Natural killer cell treated with Interleukin-12 subunit alpha and Interleukin-12 subunit beta and Interleukin-15 and Interleukin-18, amount 100 ng/mL, for 72 hours (primary cell): ENCODE measurements at places on chromosomes 11 and 22. TPM values are rescaled to one million over a fixed set of nuclear protein-coding genes. Genes with fewer than 3 reads are reported as not detected.
A peak's percentile ranks its signal among the peaks of the same experiment; 100 is the strongest.

The GPR137 gene
- total RNA-seq: 62.7 TPM

DNA sequence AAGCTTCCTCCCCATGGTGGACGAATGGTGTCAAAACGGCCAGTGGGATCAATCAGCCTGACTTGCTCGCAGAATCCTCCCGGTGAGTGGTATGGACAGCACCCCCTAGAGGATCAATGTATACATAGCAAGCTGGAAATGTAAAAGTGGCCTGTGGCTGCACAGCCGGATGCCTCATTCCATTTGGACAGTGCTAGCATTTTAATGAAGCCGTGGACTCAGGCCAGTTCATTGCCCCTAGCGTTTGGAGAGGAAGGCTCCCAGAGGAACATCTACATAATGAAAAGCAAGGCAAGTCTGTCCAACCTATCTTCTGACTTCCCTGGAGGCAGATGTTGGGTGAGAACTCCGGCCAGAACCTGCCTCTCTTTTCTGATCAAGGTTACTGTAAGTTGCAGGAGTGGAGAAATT is 942.3 kb downstream of the NTM start:
- no peaks in the 10 kb centered on the region for H3K36me3 ChIP-seq
- no peak overlapping the region for H3K27ac ChIP-seq
- no peaks in the 10 kb centered on the region for H3K4me1 ChIP-seq
- DNase-seq: no peak
- no peaks in the 10 kb centered on the region for H3K27me3 ChIP-seq
- H3K4me3 ChIP-seq: no peak overlapping the region

GRCh38 chr11:86632499-86633269 is 39.7 kb downstream of the ME3 start:
- H3K4me1 ChIP-seq: peaks cover 25% of the 10 kb centered on the region
- DNase-seq: peak; percentile 80
- H3K36me3 ChIP-seq: peaks cover 4% of the 10 kb centered on the region
- no peaks in the 10 kb centered on the region for H3K27me3 ChIP-seq
- H3K4me3 ChIP-seq: peak overlapping the region; percentile 8

DNA sequence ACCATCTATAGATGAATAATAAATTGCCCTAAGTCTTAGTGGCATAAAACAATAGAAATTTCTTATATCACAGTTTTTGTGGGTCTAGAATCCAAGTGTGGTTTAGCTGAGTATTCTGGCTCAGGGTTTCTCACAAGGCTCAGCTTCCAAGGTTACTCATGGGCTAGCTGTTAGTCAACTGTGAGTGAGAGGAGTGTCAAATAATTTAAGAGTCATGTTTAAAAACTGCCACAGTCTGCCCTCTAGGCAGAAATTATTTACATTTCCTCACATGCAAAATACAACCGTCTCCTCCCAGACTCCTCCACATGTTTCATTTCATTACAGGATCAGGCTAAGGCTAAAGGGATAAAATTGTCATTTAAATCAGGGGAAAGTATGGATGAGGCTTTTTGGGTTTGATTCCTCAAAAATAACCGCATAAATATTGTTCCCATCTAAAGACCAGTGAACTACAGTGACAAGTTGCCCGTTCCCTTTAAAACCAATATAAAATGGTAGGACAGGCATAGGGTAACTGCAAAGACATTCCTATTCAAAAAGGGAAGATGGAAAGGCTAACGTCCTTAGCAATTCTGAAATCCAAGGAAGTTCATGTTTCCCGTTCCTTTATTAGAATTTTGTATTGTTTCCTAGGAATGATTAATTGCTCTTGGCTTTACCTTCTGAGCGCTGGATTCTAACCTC is 324.3 kb downstream of the DYNC2H1 start:
- DNase-seq: no peak
- H3K27me3 ChIP-seq: no peaks in the 10 kb centered on the region
- no peaks in the 10 kb centered on the region for H3K4me1 ChIP-seq
- no peak overlapping the region for H3K27ac ChIP-seq
- no peaks in the 10 kb centered on the region for H3K36me3 ChIP-seq

The GAS2 gene
- total RNA-seq: 2.4 TPM

- H3K36me3 ChIP-seq: no peaks in the 10 kb centered on the region
- H3K27ac ChIP-seq: no peak overlapping the region
- DNase-seq: no peak
Observed at GRCh38 chr22:42697542-42698013, 23.1 kb downstream of the A4GALT start.

The TMEM80 gene
- total RNA-seq: 15.3 TPM

- H3K27me3 ChIP-seq: no peaks in the 10 kb centered on the region
- H3K27ac ChIP-seq: no peak overlapping the region
- H3K36me3 ChIP-seq: no peaks in the 10 kb centered on the region
Observed at GRCh38 chr11:112364962-112365481, 104.4 kb upstream of the PLET1 start.

The ART1 gene
- not detected for total RNA-seq

DNA sequence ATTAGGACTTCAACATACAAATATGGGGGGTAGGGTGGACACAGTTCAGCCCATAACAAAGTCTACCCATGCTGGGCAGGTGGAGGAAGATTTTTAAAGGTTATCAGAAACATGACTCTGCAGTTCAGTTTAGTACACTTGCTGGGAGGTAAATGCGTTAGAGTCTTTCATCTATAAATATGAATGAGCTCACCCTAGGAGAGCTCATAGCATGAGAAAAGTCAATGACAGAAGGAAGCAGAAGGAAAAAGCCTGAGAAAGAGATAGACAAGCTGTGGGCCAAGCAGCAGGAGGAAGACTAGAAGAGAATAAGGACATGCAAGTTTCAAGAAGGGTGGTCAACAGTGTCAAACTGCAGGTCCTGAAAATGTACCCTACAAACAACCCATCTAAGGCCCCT is 27.0 kb upstream of the FSHB start:
- no peaks in the 10 kb centered on the region for H3K36me3 ChIP-seq
- peaks cover 3% of the 10 kb centered on the region for H3K27me3 ChIP-seq
- H3K27ac ChIP-seq: no peak overlapping the region
- no peaks in the 10 kb centered on the region for H3K4me1 ChIP-seq
- H3K4me3 ChIP-seq: no peak overlapping the region

DNA sequence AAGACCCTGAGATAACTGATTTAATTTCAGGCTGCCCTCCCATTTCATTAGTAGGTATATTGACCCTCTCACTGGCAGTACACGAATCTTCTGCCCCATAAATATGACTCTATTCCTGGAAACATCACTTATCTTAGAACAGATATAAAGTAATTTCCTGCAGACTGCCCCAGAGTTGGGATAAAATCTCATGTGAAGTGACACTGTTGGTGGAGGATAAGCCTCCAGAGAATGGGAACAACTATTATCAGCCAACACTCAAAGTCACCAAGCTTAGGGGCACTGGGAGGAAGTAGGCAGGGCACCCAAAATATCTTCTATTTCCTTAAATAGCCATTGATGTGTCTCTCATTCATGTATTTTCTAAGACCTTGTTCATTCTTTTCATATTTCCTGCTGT is 8.2 kb downstream of the OR51B5 start:
- H3K27ac ChIP-seq: no peak overlapping the region
- no peaks in the 10 kb centered on the region for H3K36me3 ChIP-seq
- H3K27me3 ChIP-seq: no peaks in the 10 kb centered on the region
- DNase-seq: no peak
- no peak overlapping the region for H3K4me3 ChIP-seq
- no peaks in the 10 kb centered on the region for H3K4me1 ChIP-seq

The LRRC56 gene
- total RNA-seq: 1.8 TPM

GRCh38 chr11:42598341-42598740 is 713.5 kb upstream of the API5 start:
- no peak overlapping the region for H3K4me3 ChIP-seq
- H3K27ac ChIP-seq: no peak overlapping the region
- DNase-seq: no peak

The KBTBD3 gene
- 2.5 TPM for total RNA-seq

The OR5AP2 gene
- not detected for total RNA-seq

GRCh38 chr11:104484804-104485554 is 321.0 kb upstream of the PDGFD start:
- peaks cover 6% of the 10 kb centered on the region for H3K36me3 ChIP-seq
- no peak for DNase-seq
- no peak overlapping the region for H3K27ac ChIP-seq
- no peaks in the 10 kb centered on the region for H3K27me3 ChIP-seq
- no peaks in the 10 kb centered on the region for H3K4me1 ChIP-seq
- no peak overlapping the region for H3K4me3 ChIP-seq

DNA sequence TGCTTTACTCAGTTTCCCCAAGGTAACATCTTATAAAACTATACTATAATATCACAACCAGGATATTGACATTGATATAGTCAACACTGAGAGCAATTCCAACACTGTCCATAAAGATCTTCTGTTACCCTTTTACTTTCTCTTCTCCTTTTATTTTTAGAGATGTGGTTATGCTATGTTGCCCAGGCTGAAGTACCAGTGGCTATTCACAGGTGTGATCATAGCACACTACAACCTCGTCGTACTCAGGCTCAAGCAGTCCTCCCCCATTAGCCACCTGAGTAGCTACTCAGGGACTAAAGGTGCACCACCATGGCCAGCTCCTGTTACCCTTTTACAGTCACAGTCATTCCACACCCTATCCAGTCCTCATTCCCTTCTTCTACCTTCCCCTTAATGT is 119.7 kb downstream of the CWF19L2 start:
- H3K27me3 ChIP-seq: no peaks in the 10 kb centered on the region
- no peak for DNase-seq
- H3K36me3 ChIP-seq: no peaks in the 10 kb centered on the region
- H3K4me3 ChIP-seq: no peak overlapping the region

- H3K27me3 ChIP-seq: no peaks in the 10 kb centered on the region
- no peaks in the 10 kb centered on the region for H3K36me3 ChIP-seq
- peaks cover 8% of the 10 kb centered on the region for H3K4me1 ChIP-seq
- H3K4me3 ChIP-seq: no peak overlapping the region
Observed at GRCh38 chr11:64892411-64892831, 14.0 kb upstream of the EHD1 start.

GRCh38 chr22:35534091-35534490 is 6.5 kb upstream of the RASD2 start:
- peaks cover 9% of the 10 kb centered on the region for H3K4me1 ChIP-seq
- peaks cover 5% of the 10 kb centered on the region for H3K36me3 ChIP-seq
- no peak for DNase-seq

The FAM181B gene
- total RNA-seq: not detected

DNA sequence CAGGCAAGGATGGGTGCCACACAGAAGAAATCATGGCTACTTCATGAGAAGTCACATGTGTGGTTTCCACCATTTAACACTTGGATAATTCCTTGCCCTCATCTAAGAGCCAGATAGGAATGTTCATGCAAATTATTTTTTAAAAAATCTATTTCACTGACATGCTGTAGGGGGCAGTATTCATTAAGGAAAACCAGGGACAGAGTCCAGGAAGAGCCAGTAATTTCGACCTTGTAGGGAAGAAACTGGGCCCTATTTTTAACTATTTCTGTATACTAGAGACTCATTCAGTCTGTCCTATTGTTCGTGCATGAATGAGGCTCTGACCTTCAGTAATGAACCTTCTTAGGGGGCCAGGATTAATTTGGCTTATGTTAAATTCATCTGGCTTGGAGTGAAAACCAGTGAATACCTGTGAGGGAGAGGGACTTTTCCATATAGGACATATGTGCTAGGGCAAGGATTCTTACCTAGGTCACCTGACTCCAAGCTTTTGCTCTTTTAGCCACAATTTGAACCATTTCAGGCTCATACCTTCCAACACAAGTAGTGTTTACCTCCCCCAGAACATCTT is 192.7 kb downstream of the NAV2 start:
- H3K4me3 ChIP-seq: no peak overlapping the region
- no peaks in the 10 kb centered on the region for H3K27me3 ChIP-seq
- H3K27ac ChIP-seq: no peak overlapping the region
- DNase-seq: no peak

- no peak for DNase-seq
- no peak overlapping the region for H3K4me3 ChIP-seq
- no peaks in the 10 kb centered on the region for H3K27me3 ChIP-seq
- H3K36me3 ChIP-seq: peaks cover 11% of the 10 kb centered on the region
Observed at GRCh38 chr11:28303477-28304191, 195.4 kb downstream of the METTL15 start.

DNA sequence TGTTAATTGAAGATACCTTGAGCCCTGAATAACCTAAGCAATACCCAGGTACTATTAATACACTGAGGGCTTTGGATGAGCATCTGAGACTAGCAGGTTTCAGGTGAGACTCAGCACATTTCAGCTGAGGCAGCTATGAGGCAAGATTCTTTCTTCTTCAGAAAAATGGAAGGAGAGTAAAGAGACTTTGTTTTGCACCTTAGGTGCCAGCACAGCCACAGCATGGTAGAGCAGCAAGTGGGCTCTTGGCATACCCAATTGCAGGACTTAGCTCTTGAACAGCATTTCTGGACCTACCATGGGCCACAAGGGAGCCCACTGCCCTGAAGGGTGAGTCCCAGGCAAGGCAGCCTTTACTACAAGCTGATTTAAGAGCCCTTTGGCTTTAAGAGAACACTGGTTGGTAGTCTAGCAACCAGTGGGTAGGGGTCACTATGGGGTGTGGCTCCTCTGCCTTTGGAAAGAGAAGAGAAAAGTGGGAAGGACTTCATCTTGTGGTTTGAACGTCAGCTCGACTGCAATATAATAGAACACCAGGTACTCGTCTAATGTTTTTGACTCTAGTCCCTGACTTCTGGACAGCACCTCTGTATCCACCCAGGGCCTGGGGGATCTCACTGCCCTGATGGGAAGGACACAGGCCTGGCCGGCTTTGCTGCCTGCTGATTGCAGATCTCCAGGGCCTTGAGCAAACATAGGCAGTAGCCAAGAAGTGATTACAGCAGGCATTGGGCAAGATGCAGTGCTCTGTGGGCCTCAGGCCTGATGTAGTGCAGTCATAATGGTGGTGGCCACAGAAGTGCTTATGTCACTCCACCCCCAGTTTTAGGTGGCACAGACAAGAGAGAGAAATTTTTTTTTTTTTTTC is 73.3 kb downstream of the GLYATL1 start:
- no peak overlapping the region for H3K4me3 ChIP-seq
- no peaks in the 10 kb centered on the region for H3K4me1 ChIP-seq
- DNase-seq: no peak
- no peaks in the 10 kb centered on the region for H3K36me3 ChIP-seq

- no peaks in the 10 kb centered on the region for H3K4me1 ChIP-seq
- DNase-seq: no peak
- H3K27ac ChIP-seq: no peak overlapping the region
- H3K4me3 ChIP-seq: no peak overlapping the region
- H3K27me3 ChIP-seq: no peaks in the 10 kb centered on the region
- no peaks in the 10 kb centered on the region for H3K36me3 ChIP-seq
Observed at GRCh38 chr11:26442131-26442530, 110.2 kb downstream of the ANO3 start.

- peaks cover 16% of the 10 kb centered on the region for H3K4me1 ChIP-seq
- no peak overlapping the region for H3K27ac ChIP-seq
- H3K4me3 ChIP-seq: no peak overlapping the region
- no peak for DNase-seq
Observed at GRCh38 chr11:73394416-73395296, 18.5 kb downstream of the RELT start.

- H3K4me3 ChIP-seq: peak overlapping the region; percentile 51
- peak overlapping the region; percentile 61 for H3K27ac ChIP-seq
- H3K27me3 ChIP-seq: no peaks in the 10 kb centered on the region
- peaks cover 38% of the 10 kb centered on the region for H3K36me3 ChIP-seq
- H3K4me1 ChIP-seq: peaks cover 51% of the 10 kb centered on the region
- DNase-seq: no peak
Observed at GRCh38 chr11:88312628-88313027, 24.9 kb downstream of the CTSC start.

- no peak overlapping the region for H3K4me3 ChIP-seq
- no peak overlapping the region for H3K27ac ChIP-seq
- no peak for DNase-seq
- no peaks in the 10 kb centered on the region for H3K27me3 ChIP-seq
- no peaks in the 10 kb centered on the region for H3K36me3 ChIP-seq
Observed at GRCh38 chr11:79253280-79253679, 187.6 kb downstream of the TENM4 start.

- no peak overlapping the region for H3K4me3 ChIP-seq
- no peaks in the 10 kb centered on the region for H3K4me1 ChIP-seq
- H3K27ac ChIP-seq: no peak overlapping the region
- no peaks in the 10 kb centered on the region for H3K36me3 ChIP-seq
Observed at GRCh38 chr11:16160146-16160545, 196.2 kb downstream of the SOX6 start.

The SERPING1 gene
- total RNA-seq: not detected
